ENCODE measurements at places on chromosomes 1 and 21.

GRCh38 chr21:32328595-32328994 lies 29.9 kb downstream of the MRAP start:
- DNase-seq: no peak

- no peak for DNase-seq
Measured at GRCh38 chr1:154862907-154863306, 7.2 kb downstream of the KCNN3 start.

DNA sequence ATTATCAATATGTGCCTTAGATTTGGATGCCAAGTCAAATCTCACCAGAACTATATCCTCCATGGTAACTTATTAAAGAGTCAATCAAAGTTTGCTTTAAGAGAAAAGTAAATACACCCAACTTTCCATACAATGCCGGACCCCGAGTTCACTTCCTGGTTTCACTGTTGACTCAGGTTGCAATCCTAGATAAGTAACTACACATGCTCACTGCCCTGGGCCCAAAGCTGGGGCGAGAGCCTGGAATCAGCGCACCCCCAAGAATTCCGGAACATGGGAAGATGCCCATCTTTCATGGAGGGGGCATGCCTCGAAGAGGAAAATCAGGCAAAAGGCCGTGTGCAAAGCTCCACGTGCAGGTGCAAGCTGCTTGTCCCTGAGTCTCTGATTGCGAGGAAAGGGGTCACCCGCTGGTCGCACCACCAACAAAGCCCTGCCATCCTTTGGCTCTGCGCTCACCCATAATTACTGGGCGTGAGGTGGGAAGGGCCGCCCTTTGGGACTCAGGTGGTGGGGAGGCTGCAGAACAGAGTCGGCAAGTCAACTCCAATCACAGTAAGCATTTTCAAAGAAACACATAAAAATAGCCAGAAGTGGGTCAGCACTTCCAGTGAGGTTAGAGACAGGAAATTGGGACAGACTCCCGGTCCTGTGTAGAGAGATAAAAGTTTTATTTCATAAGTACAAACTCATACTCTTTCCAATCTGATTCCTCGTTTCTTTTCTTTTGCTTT lies 167.7 kb downstream of the TOMM20 start:
- no peak for DNase-seq

DNA sequence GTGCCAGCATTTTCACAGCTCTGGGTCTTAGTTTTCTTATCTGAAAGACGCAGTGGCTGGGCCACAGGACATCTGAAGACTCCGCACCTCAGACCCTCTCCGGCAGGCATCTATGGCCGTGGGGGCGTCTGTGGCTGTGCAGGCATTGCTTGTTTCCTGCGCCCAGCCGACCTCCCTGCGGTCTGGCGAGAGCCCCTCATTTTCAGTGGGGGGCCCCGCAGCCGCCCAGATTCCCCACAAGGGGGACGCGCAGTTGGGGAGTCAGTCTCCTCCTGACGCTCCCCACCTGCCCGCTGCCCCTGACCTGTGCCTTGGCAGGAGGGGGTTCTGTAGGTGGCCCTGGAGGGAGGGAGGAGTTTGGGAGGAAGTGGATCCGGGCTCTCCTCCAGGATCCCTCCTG lies 3.5 kb upstream of the TFF1 start:
- no peak for DNase-seq

DNA sequence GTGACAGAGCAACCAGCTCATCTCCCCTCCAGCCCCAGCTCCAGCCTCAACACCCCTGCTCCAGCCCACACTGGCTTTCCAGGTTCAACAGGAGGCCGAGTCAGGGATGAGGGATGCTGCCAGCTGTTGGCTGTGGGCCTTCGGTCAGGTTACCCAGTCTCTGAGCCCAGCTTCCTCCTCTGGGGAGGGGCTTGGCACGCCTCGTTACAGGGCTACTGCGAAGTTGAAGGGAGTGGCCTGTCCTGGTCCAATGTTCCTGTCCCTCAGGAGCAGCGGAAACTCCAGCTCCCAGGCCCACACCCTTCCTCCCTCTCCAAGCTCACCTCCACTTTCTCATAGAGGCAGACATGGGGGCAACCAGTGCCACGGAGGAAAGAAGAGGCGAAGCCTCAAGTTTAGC lies 15.1 kb upstream of the TAS1R2 start:
- DNase-seq: no peak
